ENCODE measurements at places on chromosomes 5 and 9. TPM values are rescaled to one million over a fixed set of nuclear protein-coding genes. Genes with fewer than 3 reads are reported as not detected.

The GNE gene
- total RNA-seq, result 15.7 TPM

The PAX5 gene
- total RNA-seq, result 0.03 TPM

The DNM1 gene
- 17.2 TPM for total RNA-seq

The CAMK2A gene
- 0.64 TPM for total RNA-seq

The CD14 gene
- total RNA-seq, result 76.8 TPM

The MCTP1 gene
- 55.1 TPM for total RNA-seq

The ARID3C gene
- not detected for total RNA-seq

The PTGS1 gene
- 12.9 TPM for total RNA-seq

The SLC46A2 gene
- 7.0 TPM for total RNA-seq

The OTULINL gene
- total RNA-seq, result 54.7 TPM

The SOX30 gene
- total RNA-seq, result not detected

The NACC2 gene
- total RNA-seq, result 29.5 TPM

The CCL27 gene
- total RNA-seq, result 0.67 TPM

GRCh38 chr5:36462295-36463021 is 143.9 kb upstream of the SLC1A3 start:
- H3K4me3 ChIP-seq, result no peak overlapping the region
- no peaks in the 10 kb centered on the region for H3K36me3 ChIP-seq
- DNase-seq, result no peak
- no peaks in the 10 kb centered on the region for H3K27me3 ChIP-seq

DNA sequence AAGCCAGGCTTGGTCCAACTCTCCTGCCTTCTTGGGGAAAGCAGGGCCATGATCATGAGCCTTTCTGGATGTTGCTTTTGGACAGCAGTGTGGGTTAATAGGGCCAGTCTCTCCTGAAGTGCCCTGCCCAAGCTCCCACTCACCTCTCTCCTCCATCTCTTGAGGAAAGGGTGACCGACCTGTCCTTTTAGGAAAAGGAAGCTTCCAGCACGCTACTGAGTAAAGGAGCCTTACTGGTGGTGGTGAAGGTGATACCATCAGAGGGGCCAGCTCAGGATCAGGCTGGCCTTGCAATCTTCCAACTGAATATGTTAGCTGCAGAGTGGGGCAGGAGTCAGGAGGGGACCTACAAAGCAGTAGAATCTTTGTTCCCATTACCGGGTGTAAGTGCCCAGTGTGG is 2.2 kb upstream of the RGS3 start:
- H3K4me1 ChIP-seq, result no peaks in the 10 kb centered on the region
- no peak overlapping the region for H3K27ac ChIP-seq
- H3K4me3 ChIP-seq, result no peak overlapping the region
- no peaks in the 10 kb centered on the region for H3K36me3 ChIP-seq
- no peak for DNase-seq

GRCh38 chr5:178465861-178466288 is 124.3 kb downstream of the COL23A1 start:
- H3K4me1 ChIP-seq, result peaks cover 9% of the 10 kb centered on the region
- no peak for DNase-seq
- no peak overlapping the region for H3K4me3 ChIP-seq

- no peak for DNase-seq
- H3K27me3 ChIP-seq, result no peaks in the 10 kb centered on the region
- H3K4me1 ChIP-seq, result no peaks in the 10 kb centered on the region
- H3K27ac ChIP-seq, result no peak overlapping the region
Observed at GRCh38 chr9:78923966-78924659, 627.2 kb downstream of the PSAT1 start.

GRCh38 chr5:142851731-142852130 is 81.6 kb downstream of the ARHGAP26 start:
- no peaks in the 10 kb centered on the region for H3K36me3 ChIP-seq
- H3K4me1 ChIP-seq, result peaks cover 6% of the 10 kb centered on the region

DNA sequence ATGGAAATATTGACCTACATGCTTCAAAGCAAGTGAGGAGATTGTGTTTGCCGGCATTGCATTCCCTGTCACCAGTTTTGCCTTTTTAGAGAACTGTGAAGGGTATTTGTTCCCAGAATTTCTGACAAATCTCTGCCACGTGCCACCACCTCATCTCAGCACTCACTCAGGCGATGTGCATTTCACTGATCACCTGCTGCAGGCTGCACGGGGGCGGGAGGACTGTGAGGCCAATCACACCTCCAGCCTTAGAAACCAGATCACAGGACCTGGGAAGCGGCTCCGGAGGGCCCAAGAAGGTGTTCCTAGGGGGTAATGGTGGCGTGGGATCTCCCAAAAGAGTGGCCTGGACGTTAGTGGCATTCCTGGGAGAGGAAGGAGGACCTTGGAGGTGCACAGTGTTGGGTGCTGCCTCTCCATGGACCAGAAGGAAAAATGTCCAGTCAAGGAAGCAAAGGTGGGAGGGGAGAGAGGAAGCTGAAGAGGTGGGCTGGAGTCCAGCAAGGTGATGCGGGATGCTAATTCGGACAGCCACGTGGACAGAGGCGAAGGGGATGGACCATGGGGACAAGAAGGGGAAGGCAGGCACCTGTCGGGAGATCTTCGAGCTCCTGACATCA is 63.6 kb upstream of the OLFM1 start:
- H3K27ac ChIP-seq, result no peak overlapping the region
- peak; percentile 53 for DNase-seq
- no peaks in the 10 kb centered on the region for H3K4me1 ChIP-seq
- no peaks in the 10 kb centered on the region for H3K27me3 ChIP-seq
- H3K4me3 ChIP-seq, result no peak overlapping the region
- H3K36me3 ChIP-seq, result no peaks in the 10 kb centered on the region

DNA sequence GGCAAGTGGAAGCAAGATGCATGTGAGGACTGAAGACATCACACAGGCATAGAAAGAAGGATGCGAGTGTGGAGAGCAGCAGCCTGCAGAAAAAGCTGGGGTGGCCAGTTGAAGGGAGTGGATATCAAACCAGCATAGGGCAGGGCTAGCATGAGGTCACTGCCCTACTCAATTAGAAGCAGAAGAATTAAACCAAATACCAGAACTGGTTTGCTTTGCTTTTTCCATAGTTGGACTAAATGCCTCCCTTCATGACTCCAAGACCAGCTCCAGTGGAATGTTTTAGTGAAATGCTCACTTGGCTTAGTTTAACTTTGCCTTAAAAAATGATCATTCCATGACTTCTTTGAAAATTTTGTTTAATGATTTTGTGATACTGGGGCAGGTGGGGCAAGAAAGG is 45.8 kb downstream of the TMEM167A start:
- no peak overlapping the region for H3K4me3 ChIP-seq
- no peaks in the 10 kb centered on the region for H3K27me3 ChIP-seq
- H3K27ac ChIP-seq, result no peak overlapping the region

DNA sequence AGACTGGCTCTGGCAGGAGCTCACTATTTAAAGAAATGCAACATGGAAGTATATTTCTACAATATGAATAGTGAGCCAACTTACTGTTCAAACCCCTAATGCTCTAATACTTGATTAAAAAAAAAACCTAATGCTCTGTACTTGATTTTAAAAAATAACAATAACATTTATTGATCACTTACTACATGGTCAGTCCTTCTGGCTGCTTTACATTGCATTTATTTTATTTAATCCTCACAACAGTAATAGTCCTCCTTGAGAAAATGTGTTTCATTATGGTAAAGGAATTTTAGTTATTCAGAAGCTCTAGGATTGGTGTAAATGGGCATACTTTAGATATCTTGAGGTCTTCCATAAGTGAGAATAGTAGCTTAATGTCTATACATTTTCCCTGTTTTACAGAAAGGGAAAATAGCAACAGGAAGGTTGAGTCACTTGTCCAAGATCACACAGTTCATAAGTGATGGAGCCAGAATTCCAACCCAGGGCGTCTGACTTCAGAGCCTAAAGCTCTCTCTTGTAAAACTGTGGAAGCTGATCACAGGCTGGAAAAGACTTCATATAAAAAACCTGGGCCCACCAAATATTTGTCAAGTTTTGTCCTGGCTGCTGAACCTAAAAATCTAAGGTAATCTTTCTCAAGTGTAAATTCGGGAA is 1.0 kb downstream of the STARD4 start:
- H3K4me3 ChIP-seq, result peak overlapping the region; percentile 77
- no peaks in the 10 kb centered on the region for H3K27me3 ChIP-seq
- no peaks in the 10 kb centered on the region for H3K36me3 ChIP-seq
- DNase-seq, result no peak
- peak overlapping the region; percentile 92 for H3K27ac ChIP-seq
- H3K4me1 ChIP-seq, result peaks cover 39% of the 10 kb centered on the region

- no peaks in the 10 kb centered on the region for H3K36me3 ChIP-seq
- no peak overlapping the region for H3K27ac ChIP-seq
- DNase-seq, result no peak
- peaks cover 3% of the 10 kb centered on the region for H3K4me1 ChIP-seq
Observed at GRCh38 chr5:74055486-74056106, 429.6 kb downstream of the ARHGEF28 start.

DNA sequence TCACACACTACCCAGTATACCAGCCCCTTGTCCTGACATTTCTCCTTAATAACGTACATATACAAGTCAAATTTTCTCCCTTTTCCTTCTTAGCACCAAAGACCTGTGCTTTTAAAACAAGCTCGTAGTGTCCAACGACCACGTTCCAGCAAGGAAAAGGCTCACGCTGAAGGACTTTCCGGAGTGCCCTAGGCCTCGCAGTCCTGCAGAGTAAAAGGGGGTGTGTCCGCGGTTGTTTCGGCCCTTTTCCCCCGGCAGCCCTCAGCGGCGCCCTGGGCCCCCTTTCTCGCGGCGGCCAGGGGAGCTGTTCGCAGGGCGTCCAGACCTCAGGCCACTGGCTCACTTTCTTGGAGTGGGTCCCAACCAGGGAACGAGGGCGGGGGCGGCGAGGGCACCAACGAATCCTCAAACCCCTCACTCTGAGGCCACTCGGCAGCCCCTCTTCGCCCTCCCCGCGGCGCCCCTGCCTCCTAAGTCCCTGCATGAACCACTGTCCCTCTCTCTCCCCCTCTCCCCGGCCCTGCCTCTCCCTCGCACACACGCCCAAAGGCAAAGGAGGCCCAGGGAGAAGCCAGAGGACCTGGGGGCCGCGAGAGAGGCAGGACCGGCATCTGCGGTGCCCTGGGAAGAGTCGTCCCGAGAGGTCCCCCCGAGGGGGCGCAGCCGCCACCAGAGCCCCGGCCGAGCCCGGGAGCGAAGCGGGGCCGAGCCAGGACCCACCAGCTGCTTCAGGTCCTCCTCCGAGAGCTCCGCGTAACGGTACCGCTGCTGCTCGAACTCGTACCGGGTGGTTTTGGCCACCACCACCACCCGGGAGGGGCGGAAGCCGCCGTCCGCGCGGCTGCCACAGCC is 720 bp downstream of the NADK2 start:
- peaks cover 50% of the 10 kb centered on the region for H3K4me1 ChIP-seq
- H3K36me3 ChIP-seq, result no peaks in the 10 kb centered on the region
- H3K27ac ChIP-seq, result peak overlapping the region; percentile 97
- peak; percentile 73 for DNase-seq
- H3K27me3 ChIP-seq, result no peaks in the 10 kb centered on the region
- peak overlapping the region; percentile 88 for H3K4me3 ChIP-seq

- H3K36me3 ChIP-seq, result no peaks in the 10 kb centered on the region
- H3K27ac ChIP-seq, result no peak overlapping the region
- H3K4me1 ChIP-seq, result no peaks in the 10 kb centered on the region
- no peaks in the 10 kb centered on the region for H3K27me3 ChIP-seq
- no peak for DNase-seq
Observed at GRCh38 chr9:71058660-71059059, 62.8 kb downstream of the TRPM3 start.

DNA sequence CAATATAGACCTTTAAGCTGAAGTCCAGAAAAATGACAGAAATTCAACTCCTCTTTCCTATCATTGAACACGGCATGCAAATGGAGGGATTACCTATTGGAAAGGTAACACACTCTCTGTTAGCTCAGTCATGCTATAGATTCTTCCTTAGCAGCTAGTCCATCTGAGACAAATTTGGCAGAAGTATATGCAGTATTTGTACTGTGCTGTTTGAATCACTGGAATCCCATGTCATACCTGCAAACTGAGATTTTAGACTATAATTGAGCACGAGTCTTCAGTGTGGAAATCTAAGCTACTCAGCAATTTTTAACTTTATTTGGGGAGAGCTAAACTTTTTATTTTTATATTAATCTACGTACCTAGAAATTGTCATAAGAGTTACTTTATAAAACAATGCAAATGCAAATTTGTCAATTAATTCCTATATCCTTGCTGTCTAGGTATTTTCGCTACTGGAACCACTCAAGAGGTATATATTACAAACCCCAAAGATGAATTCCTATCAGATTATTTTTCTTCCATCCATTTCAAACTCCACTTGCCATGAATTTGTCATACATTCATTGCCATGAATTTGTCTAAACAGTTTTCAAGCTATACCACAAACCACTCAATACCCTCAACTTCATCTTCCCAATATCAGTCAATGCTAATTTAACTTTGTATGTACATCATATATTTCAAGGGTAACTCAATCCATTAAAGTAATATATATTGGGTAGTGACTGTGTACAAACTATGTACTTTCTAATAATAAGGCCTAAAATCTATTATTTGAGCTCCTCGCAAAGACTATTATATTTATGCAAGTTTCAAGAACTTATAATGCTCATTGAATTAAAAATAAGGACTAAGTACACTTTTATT is 224.8 kb downstream of the MEF2C start:
- peaks cover 99% of the 10 kb centered on the region for H3K27me3 ChIP-seq
- no peak overlapping the region for H3K4me3 ChIP-seq
- H3K27ac ChIP-seq, result no peak overlapping the region
- no peaks in the 10 kb centered on the region for H3K36me3 ChIP-seq
- peaks cover 9% of the 10 kb centered on the region for H3K4me1 ChIP-seq

- DNase-seq, result no peak
- H3K4me3 ChIP-seq, result no peak overlapping the region
- H3K27ac ChIP-seq, result no peak overlapping the region
- H3K27me3 ChIP-seq, result no peaks in the 10 kb centered on the region
- H3K4me1 ChIP-seq, result peaks cover 6% of the 10 kb centered on the region
- no peaks in the 10 kb centered on the region for H3K36me3 ChIP-seq
Observed at GRCh38 chr5:171595801-171596231, 176.4 kb downstream of the FGF18 start.

GRCh38 chr9:89845321-89845720 is 240.5 kb downstream of the GADD45G start:
- no peak overlapping the region for H3K4me3 ChIP-seq
- H3K36me3 ChIP-seq, result no peaks in the 10 kb centered on the region
- DNase-seq, result no peak
- no peaks in the 10 kb centered on the region for H3K27me3 ChIP-seq

DNA sequence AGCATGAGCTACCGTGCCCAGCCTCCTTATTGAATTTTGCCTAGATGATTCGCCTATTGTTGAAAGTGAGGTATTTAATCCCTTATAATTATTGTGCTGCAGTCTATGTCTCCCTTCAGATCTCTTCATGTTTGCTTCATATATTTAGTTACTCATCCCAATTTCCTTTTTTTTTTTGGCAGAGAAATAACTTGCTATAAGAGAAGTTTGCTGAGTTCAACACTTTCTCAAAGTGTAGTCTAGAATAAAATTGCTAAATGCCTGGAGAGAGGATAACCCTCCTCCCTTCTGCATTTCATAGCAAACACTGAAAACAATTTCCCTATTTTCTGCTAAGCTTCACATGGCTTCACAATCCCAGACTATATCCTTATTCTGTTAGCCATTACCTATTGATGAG is 136.6 kb upstream of the CD180 start:
- no peaks in the 10 kb centered on the region for H3K4me1 ChIP-seq
- H3K36me3 ChIP-seq, result no peaks in the 10 kb centered on the region
- no peak overlapping the region for H3K4me3 ChIP-seq
- DNase-seq, result no peak
- H3K27ac ChIP-seq, result no peak overlapping the region
